ENCODE measurements at places on chromosomes 2 and 18. TPM values are rescaled to one million over a fixed set of nuclear protein-coding genes. Genes with fewer than 3 reads are reported as not detected.
A peak's percentile ranks its signal among the peaks of the same experiment; 100 is the strongest.

Gene CKAP2L
- total RNA-seq = not detected

DNA sequence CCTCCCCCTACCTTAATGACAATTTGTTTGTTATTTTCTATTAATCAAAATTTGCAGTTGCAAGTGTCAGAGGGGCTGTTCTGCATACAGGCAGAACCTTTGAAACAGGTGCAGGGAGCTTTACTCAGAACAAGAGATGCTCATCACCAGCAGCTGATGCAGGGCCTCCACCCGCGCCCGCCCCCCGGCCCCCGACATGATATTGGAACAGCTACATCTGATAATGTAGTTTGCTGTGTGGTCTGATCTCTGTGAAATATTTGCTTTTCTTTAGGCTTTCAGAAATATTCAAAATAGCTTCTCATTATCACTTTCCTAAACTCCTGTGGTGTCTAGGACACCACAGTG, 130.0 kb downstream of the PRKCE start:
- peaks cover 5% of the 10 kb centered on the region for H3K4me1 ChIP-seq
- no peak overlapping the region for H3K4me3 ChIP-seq
- DNase-seq = no peak

DNA sequence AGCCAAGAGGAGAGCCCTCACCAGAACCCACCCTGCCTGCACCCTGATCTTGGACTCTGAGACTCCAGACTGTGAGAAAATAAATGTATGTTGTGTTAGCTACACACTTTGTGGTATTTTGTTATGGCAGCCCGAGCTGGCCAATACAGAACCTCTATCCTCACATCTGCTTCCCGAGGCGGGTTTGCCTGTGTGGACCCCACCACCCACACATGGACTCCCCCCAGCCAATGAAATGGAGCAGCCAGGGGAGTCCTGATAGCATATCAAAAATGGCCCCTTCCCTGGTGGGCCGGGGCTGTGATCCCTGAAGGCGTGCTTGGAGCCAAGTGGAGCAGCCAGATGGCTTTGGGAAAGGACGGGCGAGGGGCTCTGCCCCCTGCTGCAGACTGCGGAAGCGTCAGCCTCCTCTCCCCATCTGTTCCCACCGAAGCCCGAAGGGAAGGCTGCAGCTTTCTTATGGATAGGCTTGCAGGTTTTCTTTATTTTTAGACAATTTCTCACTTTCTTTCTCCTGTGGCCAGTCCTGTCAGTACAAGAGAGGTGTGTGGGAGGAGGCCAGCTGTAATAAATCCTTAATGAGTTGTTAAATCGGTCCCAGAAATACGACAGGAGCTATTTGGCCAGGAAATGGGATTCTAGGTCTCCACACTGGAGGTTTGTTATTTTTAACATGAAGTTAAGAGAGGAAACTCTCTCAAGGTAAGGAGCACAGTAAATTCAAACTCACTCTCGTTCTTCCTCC, 34.4 kb downstream of the TEX51 start:
- DNase-seq = no peak
- no peak overlapping the region for H3K27ac ChIP-seq
- no peak overlapping the region for H3K4me3 ChIP-seq
- H3K36me3 ChIP-seq = no peaks in the 10 kb centered on the region

Gene ALK
- not detected for total RNA-seq

Gene NMUR1
- not detected for total RNA-seq

- no peak for DNase-seq
- no peaks in the 10 kb centered on the region for H3K4me1 ChIP-seq
- no peaks in the 10 kb centered on the region for H3K27me3 ChIP-seq
- no peaks in the 10 kb centered on the region for H3K36me3 ChIP-seq
Observed at GRCh38 chr2:167509586-167509985, 621.3 kb downstream of the XIRP2 start.

- H3K27me3 ChIP-seq = no peaks in the 10 kb centered on the region
- DNase-seq = no peak
- no peak overlapping the region for H3K27ac ChIP-seq
- H3K4me1 ChIP-seq = no peaks in the 10 kb centered on the region
- H3K4me3 ChIP-seq = no peak overlapping the region
Observed at GRCh38 chr2:38505779-38506178, 96.9 kb downstream of the HNRNPLL start.

- no peaks in the 10 kb centered on the region for H3K36me3 ChIP-seq
- H3K27me3 ChIP-seq = no peaks in the 10 kb centered on the region
- no peaks in the 10 kb centered on the region for H3K4me1 ChIP-seq
Observed at GRCh38 chr2:103161456-103162289, 399.8 kb downstream of the TMEM182 start.

Gene FBXO15
- 2.6 TPM for total RNA-seq

- peaks cover 8% of the 10 kb centered on the region for H3K36me3 ChIP-seq
- no peak overlapping the region for H3K4me3 ChIP-seq
- no peaks in the 10 kb centered on the region for H3K4me1 ChIP-seq
- no peaks in the 10 kb centered on the region for H3K27me3 ChIP-seq
- no peak for DNase-seq
Observed at GRCh38 chr18:9575558-9575957, 38.8 kb downstream of the PPP4R1 start.

DNA sequence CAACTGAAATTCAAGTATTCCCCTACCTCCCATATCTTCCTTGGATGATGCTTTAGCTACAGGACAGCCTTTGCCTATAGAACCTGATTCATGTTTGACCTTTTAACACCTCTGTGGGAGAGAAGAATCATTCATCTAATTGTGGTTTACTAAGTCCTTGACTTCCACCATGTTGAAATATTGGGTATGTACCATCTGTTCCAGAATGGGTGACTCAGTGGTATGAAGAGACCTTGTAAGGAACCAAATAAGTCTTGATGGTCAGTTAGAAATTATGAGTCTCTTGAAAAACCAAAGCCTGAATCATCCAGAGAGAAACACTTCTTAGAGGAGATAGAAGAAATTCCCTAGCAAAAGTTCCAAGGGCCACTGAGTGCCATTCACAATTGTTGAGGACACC, 27.5 kb downstream of the STAMBP start:
- H3K4me3 ChIP-seq = no peak overlapping the region
- peaks cover 45% of the 10 kb centered on the region for H3K36me3 ChIP-seq
- no peak for DNase-seq

- H3K4me3 ChIP-seq = no peak overlapping the region
- no peaks in the 10 kb centered on the region for H3K4me1 ChIP-seq
- H3K27me3 ChIP-seq = no peaks in the 10 kb centered on the region
- H3K27ac ChIP-seq = no peak overlapping the region
Observed at GRCh38 chr2:67259556-67260342, 137.4 kb upstream of the ETAA1 start.

GRCh38 chr2:239269916-239270315, 130.9 kb downstream of the HDAC4 start:
- no peak overlapping the region for H3K27ac ChIP-seq
- no peaks in the 10 kb centered on the region for H3K36me3 ChIP-seq
- peaks cover 77% of the 10 kb centered on the region for H3K4me1 ChIP-seq

- H3K27me3 ChIP-seq = no peaks in the 10 kb centered on the region
- no peak for DNase-seq
- H3K4me3 ChIP-seq = peak overlapping the region; percentile 92
- H3K36me3 ChIP-seq = peaks cover 15% of the 10 kb centered on the region
Observed at GRCh38 chr2:30234180-30234971, 3.0 kb downstream of the LBH start.

Gene TXNDC2
- not detected for total RNA-seq

- H3K4me1 ChIP-seq = no peaks in the 10 kb centered on the region
- H3K36me3 ChIP-seq = no peaks in the 10 kb centered on the region
- DNase-seq = no peak
Observed at GRCh38 chr2:32804205-32804604, 142.5 kb upstream of the LTBP1 start.

- H3K27ac ChIP-seq = no peak overlapping the region
- no peak for DNase-seq
- H3K27me3 ChIP-seq = no peaks in the 10 kb centered on the region
- no peaks in the 10 kb centered on the region for H3K36me3 ChIP-seq
Observed at GRCh38 chr2:48912110-48912509, 156.6 kb upstream of the LHCGR start.

DNA sequence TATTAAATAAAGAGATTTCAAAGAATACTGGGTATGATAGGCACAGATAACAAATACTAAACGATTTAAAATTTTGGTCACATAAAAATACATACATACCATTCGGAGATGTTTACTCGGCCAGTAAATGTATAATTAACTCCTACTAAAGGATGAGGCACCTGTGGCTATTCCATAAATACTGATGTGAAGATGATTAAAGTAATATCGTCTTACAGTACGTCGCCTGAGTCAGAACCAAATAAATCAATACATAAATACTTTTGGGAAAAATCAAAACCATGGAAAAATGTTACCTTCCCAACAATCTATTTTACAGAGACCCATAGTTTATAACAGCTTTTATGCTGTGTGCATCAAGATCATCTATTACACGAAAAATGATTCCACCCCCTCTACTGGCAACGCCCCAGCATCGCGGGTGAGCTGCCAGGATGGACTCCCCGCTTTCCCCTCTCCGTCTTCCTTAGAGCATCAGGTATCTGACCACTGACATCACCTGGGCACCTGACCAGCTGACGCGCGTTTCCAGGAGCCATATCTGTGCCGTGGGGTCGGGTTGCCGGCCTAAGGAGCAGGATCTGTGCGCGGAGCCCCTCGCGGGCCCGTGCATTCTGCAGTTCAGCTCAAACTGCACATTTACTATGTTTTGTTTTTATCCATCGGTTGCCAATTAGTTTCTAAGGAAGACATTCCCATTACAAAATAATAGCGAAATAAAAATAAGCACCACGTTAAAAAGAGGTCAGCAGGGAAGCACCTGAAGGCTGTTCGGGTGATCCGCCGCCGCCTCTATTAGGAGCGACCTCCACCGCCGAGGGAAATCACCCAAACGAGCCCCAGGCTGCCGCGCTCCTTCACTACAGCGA, 901 bp downstream of the ICA1L start:
- H3K27me3 ChIP-seq = no peaks in the 10 kb centered on the region
- H3K36me3 ChIP-seq = no peaks in the 10 kb centered on the region
- DNase-seq = peak; percentile 46
- H3K27ac ChIP-seq = peak overlapping the region; percentile 51
- H3K4me1 ChIP-seq = peaks cover 3% of the 10 kb centered on the region

GRCh38 chr2:32484937-32485336, 128.1 kb downstream of the BIRC6 start:
- H3K4me3 ChIP-seq = no peak overlapping the region
- H3K27me3 ChIP-seq = no peaks in the 10 kb centered on the region
- no peak overlapping the region for H3K27ac ChIP-seq
- no peaks in the 10 kb centered on the region for H3K4me1 ChIP-seq
- no peak for DNase-seq

DNA sequence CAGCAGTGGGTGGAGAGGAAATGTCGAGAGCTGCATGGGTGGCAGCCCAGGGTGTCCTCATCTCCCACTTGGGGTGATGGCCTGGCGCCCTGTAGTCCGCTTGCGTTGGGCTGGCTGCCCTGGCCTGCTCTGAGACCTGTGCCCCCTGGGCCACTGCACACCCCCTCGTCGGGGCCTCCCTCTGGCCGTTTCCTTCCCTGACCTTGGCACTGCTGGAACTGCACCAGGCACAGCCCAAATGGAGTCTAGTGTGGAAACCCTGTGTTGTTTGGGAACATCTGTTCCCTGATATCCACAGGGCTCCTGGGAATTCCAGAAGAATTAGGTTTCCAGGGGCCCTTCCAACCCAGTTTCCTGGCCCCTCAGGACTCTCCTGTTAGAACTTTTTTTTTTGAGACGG, 13.9 kb downstream of the EFHD1 start:
- no peaks in the 10 kb centered on the region for H3K36me3 ChIP-seq
- H3K27me3 ChIP-seq = no peaks in the 10 kb centered on the region
- H3K4me1 ChIP-seq = no peaks in the 10 kb centered on the region
- DNase-seq = no peak
- H3K4me3 ChIP-seq = no peak overlapping the region

Gene GALNT13
- not detected for total RNA-seq

DNA sequence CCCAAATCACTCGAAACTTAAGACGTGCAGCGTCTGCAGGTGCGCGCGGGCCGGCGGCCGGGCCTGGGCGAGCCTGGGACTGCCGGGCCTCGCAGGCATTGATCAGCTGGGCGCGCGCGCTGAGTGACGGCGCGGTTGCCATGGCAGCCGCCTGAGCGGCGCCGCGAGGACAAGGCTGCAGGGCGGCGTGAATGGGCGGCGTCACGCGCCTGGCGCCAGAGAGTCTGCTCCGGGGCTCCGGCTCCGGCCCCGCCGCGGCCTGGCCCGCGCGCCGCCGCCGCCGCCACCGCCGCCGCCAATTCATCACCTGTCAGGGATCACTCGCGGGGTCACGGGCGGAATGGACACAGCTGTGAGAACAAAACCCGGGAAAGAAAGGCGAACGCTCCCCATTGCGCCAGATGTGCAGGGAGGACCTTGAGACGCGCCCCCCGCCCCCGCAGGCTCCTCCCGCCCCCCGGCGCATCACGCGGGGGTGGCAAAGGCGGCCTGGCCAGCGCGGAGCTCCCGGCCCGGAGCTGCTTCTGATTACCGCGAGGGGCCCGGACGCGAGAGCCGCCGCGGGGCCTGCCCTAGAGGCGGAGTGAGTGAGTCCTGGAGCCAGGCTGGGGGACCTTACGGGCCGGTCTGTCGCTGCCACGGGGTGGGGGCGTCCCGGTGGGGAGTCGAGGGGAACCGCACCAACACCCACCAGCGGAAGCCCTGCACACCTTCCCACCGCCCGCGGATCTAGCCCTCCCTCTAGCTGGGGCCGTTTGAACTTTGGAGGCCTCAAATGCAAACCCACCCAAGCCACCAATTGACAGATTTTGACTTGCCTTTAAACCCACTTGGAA, 2.9 kb upstream of the ID2 start:
- H3K27ac ChIP-seq = peak overlapping the region; percentile 71
- H3K27me3 ChIP-seq = peaks cover 5% of the 10 kb centered on the region
- H3K36me3 ChIP-seq = no peaks in the 10 kb centered on the region
- peak; percentile 82 for DNase-seq
- no peak overlapping the region for H3K4me3 ChIP-seq
- peaks cover 36% of the 10 kb centered on the region for H3K4me1 ChIP-seq

Gene RGPD4
- total RNA-seq = not detected

Gene POTEI
- not detected for total RNA-seq

DNA sequence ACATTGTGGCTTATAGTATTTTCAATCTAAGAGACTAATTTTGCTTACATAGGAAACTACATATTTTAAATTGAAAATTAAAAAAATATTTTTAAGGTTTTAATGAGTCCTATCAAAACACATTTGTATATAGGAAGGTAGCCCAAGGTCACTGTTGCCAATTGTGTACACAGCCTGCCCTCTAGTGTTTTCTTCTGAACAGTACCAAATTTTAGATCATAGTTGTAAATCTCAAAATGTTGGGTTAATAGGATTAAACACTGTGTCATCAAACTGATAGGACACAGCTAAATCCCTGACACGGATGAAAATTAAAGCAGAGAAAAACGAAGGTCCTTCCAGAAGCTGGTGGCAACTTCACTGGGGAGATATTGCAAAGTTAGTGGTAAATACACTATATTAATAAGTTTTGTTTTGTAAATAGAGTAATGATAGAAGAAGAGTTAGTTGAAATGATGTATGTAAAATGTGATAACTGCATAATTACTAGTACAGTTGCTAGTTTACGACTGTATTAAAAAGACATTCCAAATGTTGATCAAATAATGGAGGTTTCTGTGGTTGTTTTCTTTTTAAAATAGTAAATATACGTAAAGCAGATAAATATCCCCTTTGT, 19.7 kb downstream of the CLUL1 start:
- H3K36me3 ChIP-seq = no peaks in the 10 kb centered on the region
- no peaks in the 10 kb centered on the region for H3K4me1 ChIP-seq
- H3K4me3 ChIP-seq = no peak overlapping the region

Gene VWA3B
- not detected for total RNA-seq

Gene RAX
- total RNA-seq = not detected
